NCI-H2171 (cell line): ENCODE measurements at places on chromosomes 7 and 10.

DNA sequence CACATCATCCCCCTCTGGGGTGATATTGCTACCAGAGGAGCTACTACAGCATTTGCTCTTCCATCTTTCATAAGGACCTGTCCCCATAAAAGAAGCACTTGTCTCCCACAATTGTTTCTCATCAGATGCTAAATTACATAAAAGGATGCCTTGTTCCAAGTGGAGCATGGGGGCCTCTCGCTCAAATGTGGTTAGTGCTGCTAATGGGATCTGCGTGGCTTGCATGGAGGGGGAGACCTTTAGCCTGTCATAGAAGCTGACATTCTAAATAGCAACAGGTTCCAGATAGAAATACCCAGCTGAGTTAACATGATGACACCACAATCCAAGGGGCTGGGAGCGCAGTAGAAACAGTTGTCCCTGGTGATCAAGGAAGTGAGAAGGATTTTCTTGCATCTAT lies 257.9 kb downstream of the SFMBT2 start:
- no peak for DNase-seq

DNA sequence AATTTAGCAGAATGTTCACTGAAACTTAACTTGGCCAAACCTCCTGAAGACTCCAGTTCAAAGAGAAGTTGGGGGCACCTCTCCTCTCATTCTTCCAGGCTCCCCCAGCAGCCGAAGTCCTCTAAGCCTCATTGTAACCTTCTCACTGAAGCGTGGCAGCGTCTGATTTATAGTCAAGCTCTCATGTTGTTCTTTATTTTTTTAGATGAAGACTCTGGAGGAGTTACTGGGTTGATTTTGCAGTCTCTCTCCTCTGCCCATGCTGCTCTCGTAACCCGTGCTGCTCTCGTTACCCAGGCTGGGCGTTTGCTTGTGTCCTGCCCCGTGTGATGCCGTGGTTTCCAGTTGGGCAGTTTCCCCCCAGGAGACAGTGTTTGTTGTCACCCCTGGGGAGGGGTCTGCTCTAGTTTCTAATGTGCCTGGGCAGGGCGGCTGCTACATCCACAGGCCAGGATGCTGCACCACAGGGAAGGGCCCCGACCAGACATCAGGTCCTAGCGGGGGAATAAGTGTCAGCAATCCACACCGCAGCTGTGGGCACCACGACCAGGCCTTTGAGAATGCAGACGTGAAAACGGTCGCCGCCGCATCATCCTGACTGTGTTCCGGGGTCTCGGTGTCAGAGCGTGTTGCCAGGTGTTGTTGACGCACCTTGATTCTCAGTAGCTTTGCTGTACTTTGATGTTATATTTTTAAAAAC lies 65.2 kb downstream of the WDR37 start:
- no peak for DNase-seq

GRCh38 chr7:126436213-126436868 lies 816.4 kb downstream of the GRM8 start:
- no peak for DNase-seq

- DNase-seq: no peak
Measured at GRCh38 chr7:80907141-80907601, 11.7 kb downstream of the SEMA3C start.

GRCh38 chr7:142500366-142500765 lies 242.5 kb upstream of the PRSS58 start:
- no peak for DNase-seq

GRCh38 chr10:100347568-100348195 lies 649 bp downstream of the SCD start:
- DNase-seq: no peak

DNA sequence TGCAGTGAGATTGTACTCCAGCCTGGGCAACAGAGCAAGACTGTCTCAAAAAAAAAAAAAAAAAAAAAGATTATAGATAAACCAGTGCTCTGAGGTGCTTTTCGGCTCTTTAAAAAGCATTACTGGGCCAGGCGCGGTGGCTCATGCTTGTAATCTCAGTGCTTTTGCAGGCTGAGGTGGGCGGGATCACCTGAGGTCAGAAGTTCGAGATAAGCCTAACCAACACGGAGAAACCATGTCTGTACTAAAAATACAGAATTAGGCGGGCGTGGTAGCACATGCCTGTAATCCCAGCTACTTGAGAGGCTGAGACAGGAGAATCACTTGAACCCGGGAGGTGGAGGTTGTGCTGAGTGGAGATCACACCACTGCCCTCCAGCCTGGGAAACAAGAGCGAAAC lies 6.6 kb upstream of the HNRNPF start:
- DNase-seq: no peak

DNA sequence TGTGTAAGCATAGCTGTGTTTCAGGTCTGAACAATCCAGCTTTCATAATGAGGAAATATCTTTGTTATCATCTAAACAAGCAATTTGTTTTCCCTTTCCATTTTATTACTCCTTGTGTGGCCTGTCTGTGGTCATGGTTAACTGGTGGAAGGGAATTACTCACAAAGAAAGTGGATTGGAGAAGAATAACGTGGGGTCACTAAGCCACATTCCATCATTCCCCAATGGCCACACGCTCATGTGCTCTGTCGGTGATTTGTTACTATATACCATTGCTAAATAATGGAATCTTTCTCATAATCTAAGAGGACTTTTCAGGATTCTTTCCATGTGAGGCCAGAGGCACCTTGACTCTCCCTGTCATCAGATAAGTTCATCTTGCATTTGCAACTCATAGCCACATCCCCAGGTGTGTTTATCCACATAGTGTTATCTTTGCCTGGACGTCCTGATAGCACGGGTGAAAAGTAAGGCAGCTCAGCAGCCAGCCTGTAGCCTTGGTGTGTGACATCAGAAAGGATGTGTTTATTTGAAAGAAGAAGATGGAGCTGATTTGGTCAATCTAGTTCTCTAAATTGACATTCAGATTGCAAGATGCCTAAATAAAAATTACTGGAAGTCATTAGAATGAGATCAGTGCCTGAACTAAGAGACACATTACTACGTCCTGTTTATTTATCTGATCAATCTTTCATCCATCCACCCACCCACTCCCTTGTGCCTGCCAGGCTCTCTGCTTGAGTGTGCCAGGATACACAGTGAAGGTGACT lies 128.9 kb downstream of the CELF2 start:
- no peak for DNase-seq

DNA sequence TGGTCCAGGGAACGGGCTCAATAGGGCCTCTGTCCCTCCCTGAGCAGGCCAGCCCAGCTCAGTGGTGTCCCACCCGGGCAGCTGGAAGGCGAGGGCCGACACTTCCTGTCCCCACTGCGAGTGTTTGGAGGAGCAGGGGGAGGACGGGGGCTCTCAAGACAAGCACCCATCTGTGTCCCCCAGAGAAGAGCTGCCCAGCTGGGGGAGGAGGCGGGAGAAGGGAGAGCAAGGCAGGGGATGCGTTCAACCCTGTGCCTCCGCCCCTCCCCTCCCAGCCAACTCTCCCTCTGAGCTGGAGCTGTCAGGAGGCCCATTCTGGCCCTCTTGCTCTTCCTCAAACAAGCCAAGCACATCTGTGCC lies 35.7 kb downstream of the ZCCHC24 start:
- DNase-seq: no peak

GRCh38 chr7:124263232-124263827 lies 230.5 kb upstream of the TMEM229A start:
- no peak for DNase-seq

DNA sequence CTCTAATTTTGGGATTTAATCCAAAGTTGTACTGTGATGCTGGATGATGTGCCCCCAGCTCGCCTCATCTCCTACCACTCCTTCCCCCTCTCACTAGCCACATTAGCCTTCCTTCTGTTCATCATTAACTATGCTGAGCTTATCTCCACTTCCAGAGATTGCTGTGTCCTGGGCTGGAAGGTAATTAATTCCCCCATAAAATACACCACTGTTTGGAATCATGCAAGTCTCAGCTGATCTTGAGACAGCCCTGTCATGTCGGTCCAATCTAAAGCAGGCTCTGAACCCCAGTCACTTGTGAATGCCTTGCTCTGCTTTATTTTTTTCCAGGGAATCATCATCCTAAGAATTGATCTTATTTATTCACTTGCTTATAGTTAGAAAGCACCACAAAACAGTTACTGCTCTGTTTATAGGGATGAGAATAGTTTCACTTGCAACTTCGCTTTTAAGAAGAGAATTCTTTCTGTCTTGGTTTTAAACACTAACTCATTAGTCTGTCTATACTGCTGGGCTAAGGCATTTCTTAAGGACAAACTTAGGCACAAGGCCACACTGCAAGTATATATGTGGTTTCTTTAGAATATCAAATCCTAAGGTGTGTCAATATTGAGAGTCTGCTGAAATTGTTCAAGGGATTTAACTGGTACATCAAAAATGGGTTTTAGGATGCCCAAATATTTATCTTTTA lies 341.1 kb upstream of the SEMA3A start:
- DNase-seq: no peak

DNA sequence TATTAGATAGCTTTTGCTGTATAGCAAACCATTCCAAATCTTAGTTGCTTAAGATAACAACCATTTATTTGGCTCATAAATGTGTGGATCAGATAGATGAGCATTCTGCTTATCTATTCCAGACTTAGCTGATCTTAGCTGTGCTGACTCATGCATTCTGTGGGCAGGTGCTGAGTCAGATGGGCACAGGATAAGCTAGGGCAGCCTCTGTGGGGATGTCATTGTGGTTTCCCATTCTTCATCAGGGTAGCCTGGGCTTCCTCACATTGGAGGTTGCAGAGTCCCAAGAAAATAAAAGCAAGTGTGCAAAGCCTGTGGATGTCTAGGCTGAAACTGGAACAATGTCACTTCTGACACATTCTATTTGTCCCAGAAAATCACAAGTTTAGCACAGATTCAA lies 917.0 kb downstream of the TYW1 start:
- DNase-seq: no peak

GRCh38 chr10:74888962-74889661 lies 62.7 kb downstream of the KAT6B start:
- DNase-seq: no peak

- no peak for DNase-seq
Measured at GRCh38 chr10:42637142-42637541, 1.2 kb downstream of the ZNF33B start.

- no peak for DNase-seq
Measured at GRCh38 chr10:78896159-78896928, 172.4 kb upstream of the ZMIZ1 start.

DNA sequence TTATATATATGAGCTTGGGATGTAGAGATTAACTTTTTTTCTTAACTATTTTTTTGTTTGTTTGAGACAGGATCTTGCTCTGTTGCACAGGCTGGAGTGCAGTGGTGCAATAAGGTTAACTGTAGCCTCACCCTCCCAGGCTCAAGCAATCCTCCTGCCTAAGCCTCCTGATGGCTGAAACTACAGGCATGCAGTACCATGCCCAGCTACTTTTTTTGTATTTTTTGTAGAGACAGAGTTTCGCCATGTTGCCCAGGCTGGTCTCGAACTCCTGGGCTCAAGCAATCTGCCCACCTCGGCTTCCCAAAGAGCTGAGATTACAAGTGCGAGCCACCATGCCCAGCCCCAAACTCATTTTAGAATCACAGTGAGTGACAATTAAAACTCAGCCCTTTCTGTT lies 105.2 kb downstream of the CUBN start:
- DNase-seq: no peak

- no peak for DNase-seq
Measured at GRCh38 chr7:44881610-44882009, 3.7 kb downstream of the PURB start.

- DNase-seq: no peak
Measured at GRCh38 chr7:108559253-108559652, 10.3 kb downstream of the THAP5 start.

DNA sequence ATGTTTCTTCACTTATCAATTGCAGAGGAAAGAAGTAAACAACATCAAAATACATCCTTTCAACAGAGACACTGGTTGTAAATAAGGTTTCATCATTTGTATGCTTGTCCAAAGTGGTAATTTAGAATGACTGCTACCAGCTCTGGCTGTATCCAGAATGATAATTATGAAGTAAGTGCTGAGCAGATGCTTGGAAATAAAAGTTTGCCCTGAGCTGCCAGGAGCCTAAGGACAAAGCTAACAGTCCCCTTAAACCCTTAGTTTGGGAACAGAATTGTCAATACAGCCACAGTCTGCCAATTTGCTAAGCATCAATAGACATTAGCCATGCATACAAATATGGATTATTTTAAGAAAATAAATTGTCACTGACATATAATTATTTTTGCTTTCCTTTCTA lies 147.0 kb upstream of the SLC13A1 start:
- no peak for DNase-seq

DNA sequence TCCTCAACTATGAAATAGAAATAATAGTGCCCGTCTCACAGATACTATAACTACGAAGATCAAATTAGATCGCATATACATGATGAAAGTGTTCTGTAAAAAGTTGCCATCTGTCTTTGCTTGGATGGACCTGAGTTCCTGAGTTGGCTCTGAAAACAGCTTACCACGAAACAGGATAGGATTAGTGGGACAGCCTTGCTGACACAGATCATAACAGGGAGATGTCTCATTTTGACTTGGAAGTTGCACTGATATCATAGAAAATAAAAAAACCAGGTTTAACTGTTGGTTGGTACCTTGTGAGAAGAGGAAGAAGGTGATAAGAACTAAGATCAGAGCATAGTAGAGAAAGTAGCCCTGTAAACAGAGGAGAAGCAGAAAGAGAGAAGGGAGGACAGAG lies 79.3 kb upstream of the AGBL3 start:
- no peak for DNase-seq

DNA sequence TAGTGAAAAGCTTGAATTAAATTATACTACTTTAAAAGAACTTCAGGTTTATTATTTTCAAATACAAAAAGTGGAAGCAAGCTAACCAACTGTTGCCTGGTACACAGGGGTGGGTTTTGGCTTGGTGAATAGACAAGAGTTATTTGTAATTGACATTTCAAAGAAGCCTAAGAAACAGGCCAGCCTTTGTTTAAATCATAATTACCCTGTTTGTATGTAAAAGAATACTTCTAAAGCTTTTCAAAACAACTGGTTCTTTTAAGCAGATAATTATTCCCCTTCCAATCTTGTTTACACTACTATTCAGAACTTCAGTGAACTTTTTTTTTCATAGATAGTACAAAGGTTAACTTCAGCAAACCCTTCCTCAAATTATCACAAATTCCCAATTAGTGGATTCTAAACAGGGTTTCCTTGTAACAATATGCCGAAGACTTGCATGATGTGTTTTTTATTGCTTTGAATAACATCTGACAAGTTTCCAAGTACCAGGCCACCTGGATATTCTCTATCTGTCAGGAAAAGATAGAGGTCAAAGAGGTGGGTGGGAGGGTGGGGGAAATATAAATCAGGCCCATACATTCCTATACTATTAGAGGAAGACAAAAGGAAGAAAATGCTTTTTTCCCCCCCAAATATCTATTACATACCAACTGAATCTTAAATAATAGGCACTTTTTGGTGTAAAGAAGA lies 20.4 kb downstream of the SSMEM1 start:
- DNase-seq: no peak

GRCh38 chr10:97587183-97587582 lies 2.3 kb upstream of the C10orf62 start:
- DNase-seq: no peak
